Activated naive CD8-positive, alpha-beta T cell treated with anti-CD3 and anti-CD28 coated beads for 36 hours (primary cell): ENCODE measurements at places on chromosomes 16 and 17.
A peak's percentile ranks its signal among the peaks of the same experiment; 100 is the strongest.

DNA sequence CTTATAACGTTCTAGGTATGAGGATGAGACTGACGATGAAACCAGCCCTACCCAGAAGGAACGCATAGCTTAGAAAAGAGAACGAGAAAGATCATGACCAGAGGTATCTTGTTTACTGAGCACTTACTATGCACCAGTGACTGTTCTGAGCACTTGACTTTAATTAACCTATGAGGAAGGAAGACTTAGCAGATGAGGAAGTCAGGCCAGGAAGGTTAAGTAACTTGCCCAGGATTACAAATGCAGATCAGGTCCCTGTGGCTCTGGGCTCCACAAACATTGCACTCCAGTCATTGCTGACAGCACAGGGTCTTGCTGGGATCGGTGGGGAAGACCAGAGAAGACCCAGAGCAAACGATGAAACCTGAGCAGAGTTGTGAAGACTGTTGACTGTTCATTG is 7.1 kb downstream of the KRT13 start:
- DNase-seq = no peak

DNA sequence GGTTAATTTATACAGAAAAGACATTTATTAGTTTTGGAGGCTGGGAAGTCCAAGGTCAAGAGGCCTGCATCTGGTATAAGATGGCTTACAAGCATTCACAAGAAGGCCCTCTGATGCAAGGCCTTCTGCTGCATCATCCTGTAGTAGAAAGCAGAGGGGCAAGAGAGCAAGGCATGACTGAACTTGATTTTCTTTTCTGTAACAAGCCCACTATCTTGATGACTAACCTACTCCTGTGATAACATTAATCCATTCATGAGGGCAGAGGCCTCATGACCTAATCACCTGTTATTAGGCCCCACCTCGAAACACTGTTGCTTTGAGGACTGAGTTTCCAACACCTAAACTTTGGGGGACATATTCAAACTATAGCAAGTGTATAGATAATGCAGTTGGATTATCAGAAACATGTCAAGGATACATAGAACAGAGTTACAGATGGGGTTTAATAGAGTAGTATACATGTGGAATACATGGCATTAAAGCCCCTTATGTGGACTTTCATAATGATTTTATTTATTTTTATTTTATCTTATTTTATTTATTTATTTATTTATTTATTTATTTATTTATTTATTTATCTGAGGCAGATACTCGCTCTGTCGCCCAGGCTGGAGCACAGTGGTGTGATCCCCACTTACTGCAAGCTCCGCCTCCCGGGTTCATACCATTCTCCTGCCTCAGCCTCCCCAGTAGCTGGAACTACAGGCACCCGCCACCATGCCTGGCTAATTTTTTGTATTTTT is 88.2 kb downstream of the CHD9 start:
- no peak for DNase-seq

DNA sequence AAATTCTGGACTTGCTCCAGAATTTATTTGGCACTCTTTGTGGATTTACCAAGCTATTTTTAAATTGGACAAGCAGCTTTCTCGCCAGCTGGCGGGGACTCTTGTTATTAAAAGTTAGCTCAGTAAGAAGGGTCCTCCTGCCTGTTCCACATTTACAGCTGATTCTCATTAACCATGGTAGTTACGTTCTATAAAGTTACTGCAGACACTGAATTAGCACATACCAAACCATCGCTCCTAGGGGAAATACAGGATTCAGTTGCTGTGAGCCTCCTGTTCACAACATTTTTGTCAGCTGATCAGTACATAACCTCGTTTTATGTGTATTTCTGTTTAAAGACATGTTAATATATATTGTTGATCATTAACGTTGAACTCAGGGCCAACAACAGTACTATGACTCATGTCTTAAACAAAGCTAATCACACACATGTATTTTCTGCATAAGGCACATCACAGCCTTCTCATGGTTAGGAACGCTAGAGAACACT is 4.2 kb downstream of the LDAF1 start:
- DNase-seq = no peak

GRCh38 chr17:5446786-5447185 is 7.8 kb upstream of the C1QBP start:
- DNase-seq = no peak

DNA sequence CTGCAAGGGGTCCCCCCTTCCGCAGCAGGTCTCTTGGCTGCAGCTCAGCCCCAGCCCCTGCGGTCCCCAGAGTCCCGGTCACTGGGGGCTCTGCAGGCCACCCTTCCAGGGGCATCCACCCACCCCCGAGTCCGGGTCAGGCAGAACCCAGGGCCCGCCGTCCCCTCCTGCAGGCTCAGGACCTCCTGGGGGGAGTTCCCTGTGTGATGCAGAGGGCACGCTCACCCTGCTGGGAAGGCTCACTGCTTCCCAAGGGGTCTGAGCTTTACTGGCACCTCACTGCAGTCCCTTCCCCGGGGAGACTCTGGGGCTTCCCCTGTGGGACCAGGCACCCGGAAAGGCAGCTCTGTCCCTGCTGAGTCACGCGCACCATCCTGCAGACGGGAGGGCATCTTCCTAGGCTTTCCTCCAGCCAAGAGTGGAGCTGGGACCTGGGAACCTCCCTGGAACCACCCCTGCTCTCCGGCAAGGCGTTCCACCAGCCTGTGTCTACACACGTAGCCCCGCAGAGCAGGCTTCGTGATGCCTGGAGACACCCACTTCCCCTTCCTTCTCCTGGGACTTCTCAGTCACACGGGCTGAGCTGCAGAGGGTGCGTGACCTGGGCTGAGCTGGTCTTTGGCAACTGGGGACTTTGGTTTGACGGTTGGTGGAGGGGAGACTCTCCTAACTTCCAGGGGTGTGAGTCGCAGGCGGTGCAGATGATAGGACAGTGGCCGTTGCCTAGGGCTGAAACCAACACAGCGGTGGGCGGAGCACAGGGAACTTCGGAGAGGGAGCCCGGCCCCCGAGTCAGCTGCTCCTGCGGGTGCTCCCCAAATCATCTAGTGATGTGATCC is 23.4 kb downstream of the SLC25A10 start:
- DNase-seq = no peak

GRCh38 chr16:19152042-19152441 is 16.0 kb upstream of the SYT17 start:
- DNase-seq = no peak

DNA sequence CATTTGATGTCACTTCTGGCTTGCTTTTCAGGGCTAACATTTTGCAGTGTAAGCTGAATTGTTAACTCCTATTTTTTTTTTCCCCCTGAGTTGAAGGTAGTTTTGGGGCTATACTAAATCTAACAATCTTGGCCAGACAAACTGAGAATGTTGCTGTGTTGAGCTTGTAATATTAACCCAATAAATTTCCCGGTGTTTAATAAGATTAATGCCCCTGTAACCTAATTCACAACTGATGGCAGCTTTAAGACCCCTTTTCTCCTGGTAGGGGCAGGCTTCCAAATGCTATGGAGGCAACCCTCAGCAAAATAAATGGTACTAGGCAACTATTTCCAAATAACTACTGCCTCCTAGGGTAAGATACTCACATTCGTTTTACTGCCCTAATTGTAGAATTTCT is 549.6 kb upstream of the KIF2B start:
- DNase-seq = no peak

DNA sequence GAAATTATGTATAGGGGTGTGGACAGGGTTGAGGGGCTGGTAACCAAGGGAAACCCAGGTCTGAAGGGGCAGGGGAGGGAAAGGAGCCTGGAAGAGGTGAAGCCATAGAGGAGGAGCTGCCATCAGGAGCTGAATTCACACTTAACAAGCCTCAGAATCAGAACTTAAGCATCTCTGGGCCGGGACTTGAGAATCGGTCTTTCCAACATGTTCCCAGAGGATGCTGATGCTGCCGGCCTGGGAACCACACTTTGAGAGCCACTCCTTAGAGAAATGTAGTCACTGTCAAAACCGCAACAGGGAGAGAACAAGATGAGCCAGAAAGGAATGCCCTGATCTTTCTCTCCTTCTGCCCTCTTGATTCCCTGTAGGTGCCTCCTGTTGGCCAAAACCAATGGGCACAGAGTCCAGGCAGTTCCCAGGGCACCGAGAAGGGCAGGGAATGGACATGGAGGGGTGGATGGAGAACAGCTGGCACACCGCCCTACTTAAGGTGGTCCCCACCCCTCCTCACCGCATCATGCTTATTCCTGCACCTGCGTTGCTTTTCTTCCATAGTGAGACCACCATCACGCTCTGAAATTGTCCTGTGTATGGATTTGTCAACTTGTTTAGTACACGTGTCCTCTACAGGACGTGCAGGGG is 88.5 kb downstream of the GSG1L start:
- DNase-seq = no peak

DNA sequence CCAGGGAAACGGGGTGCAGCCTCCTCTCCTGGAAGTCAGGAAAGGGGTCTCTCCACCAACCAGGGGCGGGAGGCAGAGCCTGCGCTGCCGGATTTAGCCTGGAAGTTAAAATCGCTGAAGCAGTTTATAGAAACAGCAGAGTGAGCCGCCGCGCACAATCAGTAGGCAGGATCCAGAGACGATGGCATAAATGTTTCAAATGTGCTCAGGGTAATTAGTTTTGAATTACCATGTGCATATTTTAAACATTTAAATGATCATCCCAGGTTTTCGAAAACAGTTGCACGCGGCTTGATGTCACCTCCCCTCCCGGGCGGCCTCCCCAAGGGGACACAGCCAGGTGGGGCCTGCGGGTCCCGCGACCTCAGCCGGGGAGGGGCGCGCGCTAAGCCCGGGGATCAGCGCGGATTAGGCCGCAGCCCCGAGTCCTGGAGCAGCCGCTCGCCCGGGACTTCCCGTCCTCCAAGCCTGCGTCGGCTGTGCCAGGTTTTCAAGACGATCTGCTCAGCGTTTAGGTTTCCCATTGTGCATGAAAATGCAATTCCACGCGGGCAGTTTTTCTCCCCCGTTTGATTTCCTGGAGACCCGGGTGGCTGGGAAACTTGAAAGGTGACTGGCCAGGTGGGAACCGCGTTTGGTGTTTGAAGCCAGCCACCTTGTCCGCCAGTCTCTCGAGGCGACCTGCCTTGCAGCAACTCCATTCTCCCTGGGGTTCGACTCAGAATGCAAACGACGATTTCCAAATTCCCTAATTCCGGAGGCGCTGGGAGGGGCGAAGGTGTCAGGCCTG is 78.3 kb downstream of the RPA1 start:
- DNase-seq = peak; percentile 14

GRCh38 chr17:58311429-58311894 is 17.1 kb downstream of the TSPOAP1 start:
- no peak for DNase-seq
